ENCODE measurements at places on chromosomes 12 and 14.

DNA sequence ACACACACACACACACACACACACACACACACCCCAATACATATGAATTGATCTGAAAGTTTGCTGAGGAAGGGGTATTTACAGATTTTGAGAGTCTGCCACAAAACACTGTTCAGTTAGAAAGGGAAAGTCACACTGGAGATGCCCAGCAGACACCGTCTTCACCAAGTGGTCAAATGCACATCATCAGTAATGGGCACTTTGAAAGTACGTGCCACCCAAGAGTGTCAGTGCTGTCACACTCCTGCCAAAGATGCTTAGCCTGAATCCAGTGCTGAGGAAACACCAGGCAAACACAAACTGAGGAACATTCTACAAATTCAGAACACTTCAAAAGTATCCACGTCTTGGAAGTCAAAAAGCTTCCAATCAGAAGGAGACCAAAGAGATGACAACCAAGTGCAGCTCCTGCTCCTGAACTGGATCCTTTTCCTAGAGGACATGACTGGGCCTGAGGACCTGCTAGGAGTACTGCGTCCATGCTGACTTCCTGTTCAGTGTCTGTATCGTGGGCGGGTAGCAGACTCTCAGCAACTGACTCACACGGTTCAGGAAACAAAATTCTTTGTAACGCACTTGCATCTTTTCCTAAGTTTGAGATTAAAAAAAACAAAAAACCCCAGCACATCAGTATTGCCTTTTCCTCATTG, 18.6 kb downstream of the PSMC1 start:
- DNase-seq, result no peak

GRCh38 chr12:42094277-42094676, 50.4 kb downstream of the GXYLT1 start:
- no peak for DNase-seq

DNA sequence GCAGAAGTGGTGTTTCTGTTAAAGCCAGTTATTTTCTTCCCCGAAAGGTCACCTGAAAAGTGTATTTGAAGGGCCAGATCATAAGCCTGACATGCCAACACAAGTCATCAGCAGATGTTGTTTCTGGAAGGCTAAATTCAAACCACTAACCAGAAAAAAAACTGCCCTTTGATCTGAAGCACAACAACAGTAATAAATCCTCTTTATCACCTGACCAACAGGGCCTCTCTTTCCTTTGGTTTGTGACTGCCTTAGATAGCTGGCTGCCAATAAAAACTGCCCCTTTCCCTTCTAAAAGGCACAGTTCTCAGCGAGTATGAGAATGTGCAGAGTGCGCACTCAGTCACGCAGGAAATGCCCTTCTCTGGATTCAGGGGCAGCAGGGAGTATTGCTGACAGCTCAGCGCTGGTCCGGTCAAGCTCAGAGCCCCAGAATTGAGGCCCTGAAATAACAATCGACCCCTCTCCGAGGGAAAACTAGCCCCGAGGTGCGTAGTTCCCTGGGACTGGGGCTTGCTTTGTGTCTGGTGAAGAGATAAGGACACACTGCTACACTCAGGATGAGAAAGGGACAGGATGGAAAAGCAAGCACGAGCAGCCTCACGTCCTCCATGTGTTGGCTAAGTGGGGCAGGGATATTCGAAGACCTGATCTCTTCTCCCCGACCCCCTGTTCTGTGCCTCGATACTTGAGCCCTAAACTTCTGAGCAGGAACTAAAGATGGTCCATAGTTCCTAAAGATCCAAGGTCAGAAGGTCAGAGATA, 184.2 kb upstream of the GZMB start:
- DNase-seq, result no peak

GRCh38 chr14:64110802-64111201, 183.4 kb downstream of the ESR2 start:
- DNase-seq, result no peak

DNA sequence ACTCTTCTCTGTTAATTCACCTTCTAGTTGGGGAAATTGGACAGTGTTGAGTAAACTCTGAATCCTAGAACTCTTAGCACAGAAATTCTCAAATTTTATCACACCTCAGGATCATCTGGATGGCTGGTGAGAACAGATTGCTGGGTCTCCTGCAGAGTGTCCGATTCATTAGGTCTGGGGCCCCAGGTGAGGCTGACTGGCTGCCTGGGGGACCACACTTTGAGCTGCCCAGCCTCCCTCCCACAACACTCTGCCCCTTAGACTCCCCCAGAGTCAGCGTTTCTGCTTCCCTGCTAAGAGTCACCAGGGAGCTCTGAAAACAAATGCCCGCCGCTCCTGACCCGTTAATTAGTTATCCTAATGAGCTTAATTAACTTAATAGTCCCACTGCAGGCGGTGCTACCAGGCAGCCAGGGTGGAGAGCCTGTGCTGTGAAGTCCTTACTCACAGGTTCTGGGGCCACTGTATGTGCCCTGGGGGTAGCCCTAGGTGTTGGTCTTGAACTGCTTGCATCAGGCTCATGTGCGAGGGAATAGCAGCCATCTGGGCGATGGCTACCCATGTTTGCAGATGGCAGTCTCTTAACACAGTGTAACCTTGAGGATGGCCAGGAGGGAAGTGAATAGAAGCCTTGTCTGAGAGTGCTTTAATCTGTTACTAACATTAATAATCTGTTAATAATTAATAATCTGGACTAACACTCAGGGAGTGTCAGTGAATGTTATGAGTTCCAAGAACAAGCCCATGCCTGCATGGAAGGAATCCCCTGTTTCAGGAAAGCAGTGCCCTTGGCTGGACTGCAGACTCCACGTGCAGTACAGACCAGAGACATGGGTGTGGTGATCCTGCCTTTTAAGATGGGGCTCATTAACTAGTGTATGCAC, 35.6 kb downstream of the AACS start:
- DNase-seq, result no peak

DNA sequence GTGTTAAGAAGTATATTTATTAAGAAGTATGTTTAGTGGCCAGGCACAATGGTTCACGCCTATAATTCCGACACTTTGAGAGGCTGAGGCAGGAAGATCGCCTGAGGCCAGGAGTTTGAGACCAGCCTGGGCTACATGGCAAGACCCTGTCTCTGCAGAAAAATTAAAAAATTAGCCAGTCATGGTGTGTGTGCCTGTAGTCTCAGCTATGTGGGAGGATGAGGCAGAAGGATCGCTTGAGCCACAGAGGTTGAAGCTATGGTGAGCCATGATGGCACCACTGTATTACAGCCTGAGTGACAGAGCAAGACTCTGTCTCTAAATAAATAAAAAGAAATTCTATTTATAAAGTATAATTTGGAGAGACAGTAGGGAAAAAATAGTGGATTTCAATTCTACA, 20.3 kb downstream of the R3HDM2 start:
- DNase-seq, result no peak

DNA sequence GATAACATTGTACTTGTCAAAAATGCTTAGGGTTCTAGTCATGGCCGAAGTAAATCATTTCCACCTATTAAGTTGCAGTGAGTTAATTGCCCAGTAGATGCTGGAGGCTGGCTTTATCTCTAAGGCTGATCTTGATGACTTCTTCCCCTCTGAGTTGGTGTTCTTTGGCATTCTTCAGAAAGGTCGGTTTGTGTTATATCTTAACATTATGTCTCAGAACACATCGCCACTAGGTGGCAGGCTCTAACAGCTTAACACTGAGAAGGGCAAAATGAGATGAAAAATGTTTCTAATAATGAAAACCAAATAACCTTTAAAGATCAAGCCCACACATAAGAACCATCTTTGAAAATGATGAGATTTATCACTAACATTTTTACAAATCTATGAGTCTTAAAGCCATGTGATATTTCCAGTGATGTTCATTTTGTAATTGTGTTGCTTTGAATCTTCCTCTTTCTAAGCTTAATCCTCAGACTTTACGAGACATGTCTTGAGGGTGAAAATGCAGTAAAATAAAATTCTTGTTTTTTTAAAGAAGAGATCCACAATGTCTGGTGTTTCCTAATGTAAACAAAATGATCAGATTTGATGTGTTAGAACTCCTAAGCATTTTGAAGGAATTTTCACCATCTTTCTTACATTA, 28.6 kb downstream of the SUDS3 start:
- peak; percentile 35 for DNase-seq

DNA sequence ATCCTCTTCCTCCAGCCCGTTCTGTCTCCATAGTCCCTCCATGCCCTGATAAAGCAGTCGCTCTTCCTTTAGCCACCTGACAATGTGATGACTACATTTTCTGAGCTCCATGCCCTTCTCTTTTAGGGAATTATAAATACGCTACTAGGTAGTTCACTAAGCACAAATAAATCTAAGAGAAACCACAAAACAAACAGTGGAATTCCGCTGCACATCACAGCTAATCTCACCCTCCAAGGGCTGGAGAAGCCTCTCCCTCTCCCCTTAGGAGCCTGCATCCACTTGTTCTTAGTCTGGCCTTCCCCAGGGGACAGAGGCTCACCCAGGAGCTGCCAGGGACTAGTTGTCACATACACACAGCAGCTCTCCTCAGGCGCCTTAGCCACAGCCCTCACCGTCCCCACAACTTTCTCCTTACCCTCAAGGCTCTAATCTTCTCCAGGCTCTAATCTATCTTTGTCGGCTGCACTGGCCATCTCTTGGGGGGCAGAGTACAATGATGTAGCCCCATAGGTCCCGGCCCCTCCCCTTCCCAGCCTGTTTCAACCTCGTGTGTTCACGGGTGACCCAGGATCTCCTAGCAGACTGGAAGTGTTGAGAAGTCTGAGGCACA, 55.9 kb upstream of the GPR68 start:
- DNase-seq, result no peak

DNA sequence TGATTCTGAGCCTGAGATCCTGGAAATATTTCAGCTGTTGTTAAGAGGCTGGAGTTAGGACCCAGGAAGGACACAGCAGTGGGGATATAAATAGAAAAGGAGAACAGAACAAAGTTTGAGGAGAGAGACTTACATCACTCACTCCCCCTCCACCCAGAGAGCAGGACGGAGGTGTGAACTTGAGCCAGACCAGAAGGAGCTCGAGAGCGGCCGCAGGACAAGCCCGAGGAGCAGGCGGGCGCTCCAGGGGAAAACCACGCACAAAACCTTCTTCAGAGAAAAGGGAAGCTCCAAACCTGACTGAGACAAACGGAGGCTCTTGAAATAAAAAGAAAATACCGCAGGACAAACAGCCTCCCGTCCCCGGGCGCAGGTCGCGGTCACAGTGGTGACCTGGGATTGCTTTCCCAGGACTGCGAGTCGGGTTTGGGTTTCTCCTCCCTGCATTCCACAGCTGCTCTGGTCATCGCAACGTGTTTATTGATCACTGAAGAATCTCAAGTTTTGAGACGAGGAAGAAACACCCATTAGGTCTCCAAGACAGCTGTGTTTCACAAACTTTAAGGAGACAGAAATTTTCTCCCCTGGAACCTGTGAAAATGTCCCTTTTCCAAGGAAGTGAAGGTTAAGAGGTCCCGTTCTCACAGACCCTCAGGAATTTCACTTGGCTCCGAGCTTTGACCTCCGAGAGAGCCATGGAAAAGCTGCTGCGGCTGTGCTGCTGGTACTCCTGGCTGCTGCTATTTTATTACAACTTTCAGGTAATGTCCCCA, at the start of gene ADGRD1:
TSS of gene ADGRD1 (plus strand) at position 137 of the 773 bp plus-strand sequence. CDS start at position 696, 559 bp downstream.
- no peak for DNase-seq

DNA sequence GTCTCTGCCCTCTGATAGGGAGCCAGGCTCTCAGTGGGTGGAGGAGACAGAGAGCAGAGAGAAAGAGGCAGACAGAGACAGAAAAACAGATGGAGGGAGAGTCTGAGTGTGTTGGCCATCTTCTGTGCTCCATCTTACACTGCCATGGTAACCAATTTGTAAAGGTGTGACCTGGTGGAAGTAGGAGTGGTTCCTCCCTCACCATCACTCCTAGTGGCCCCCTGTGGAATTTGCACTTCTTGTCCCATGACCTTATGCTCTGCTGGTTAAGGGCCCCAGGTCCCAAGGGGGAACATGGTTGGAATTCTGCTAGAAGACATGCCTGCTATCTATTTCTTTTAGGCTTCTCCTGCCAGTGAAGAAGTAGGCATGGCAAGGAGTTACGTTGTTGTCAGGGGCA, 376.7 kb upstream of the CCDC196 start:
- DNase-seq, result no peak

DNA sequence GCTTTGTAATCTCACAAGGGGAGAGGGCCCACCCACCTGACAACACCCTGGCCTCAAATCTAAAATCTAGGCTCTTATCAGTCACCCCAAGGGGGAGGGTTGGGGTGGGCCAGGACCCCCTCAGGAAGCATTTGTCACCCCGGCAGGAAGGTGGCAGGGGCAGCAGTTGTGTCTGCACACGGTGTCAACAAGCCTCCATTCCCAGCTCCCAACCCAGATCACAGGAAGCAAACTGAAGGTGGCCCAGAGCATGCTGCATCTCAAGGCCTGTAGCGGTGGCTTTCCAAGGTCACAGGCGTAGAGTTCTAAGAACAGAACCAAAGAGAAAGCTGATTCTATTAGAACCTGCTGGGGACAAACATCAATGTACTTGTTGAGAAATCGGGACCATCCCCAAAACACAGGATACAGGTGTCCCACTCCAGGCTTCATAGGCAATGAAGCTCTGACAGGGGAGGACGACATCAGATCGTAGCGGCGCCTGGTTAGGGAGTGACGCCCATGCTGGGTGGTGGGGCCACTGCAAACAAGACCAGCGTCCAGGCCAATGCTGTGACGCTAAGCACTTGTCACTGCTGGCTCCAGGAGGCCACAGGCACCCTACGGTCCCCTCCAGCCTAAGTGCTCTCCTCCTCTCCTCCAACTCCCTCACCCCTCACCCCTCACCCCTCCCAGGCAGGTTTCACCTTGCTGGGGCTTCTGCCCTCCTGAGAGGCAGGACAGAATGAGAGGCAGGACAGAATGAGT, 52.9 kb downstream of the CCDC88C start:
- no peak for DNase-seq

GRCh38 chr12:2891240-2892053, 756 bp downstream of the TULP3 start:
- DNase-seq, result no peak

- DNase-seq, result peak; percentile 90
These were observed 7.6 kb downstream of the VPS37B start for GRCh38 chr12:122888232-122888752.

GRCh38 chr14:73426877-73427276, 31.5 kb downstream of the NUMB start:
- no peak for DNase-seq

GRCh38 chr12:63068857-63069442, 82.1 kb downstream of the AVPR1A start:
- peak; percentile 68 for DNase-seq

GRCh38 chr12:106427917-106428316, 70.4 kb downstream of the POLR3B start:
- no peak for DNase-seq

- no peak for DNase-seq
These were observed 149.8 kb downstream of the PELI2 start for GRCh38 chr14:56268039-56268438.

- DNase-seq, result no peak
These were observed 83.5 kb downstream of the SLC25A47 start for GRCh38 chr14:100406505-100407131.

All from NCI-H2029 treated with DMSO at 0.1 percent for 48 hours (cell line).